Activated CD4-positive, alpha-beta T cell treated with anti-CD3 and anti-CD28 coated beads, Interleukin-2, amount 50 U/mL, for 24 hours (primary cell): ENCODE measurements at places on chromosomes 4 and X.
A peak's percentile ranks its signal among the peaks of the same experiment; 100 is the strongest.

DNA sequence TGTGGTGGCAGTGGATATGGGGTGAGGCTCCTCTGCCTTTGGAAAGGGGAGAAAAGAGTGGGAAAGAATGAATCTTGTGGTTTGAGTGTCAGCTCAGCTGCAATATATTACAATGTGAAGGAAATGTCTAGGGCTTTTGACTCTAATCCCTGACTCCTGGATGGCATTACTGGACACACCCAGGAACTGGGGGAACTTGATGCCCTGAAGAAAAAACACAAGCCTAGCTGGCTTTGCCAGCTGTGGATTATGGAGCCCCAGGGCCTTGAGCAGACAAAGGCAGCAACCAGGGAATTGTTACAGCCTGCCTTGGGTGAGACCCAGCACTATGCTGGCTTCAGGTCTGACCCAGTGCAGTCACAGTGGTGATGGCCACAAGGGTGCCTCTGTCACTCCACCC lies 57.1 kb upstream of the CYSLTR1 start:
- no peak for DNase-seq

DNA sequence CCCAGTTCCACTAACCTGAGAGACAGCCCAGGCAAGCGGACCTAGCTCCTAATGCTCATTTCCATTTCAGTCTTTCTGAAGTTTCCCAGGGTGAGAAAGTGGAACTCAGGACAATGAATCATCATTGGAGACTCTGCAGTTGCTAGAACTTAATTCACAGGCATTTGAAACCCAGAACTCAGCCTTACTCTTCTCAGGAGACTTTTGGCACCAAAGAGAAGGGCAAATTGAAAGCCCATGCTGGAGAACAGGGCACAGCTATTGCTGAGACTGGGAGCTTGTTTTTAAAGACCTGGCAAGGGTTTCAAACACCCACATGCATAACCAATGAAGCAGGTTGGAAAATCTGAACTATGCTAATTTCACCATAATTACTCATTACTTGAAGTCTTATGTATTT lies 36.0 kb downstream of the BST1 start:
- DNase-seq, result peak; percentile 30

GRCh38 chr4:7929118-7929951 lies 10.3 kb downstream of the AFAP1 start:
- no peak for DNase-seq

- no peak for DNase-seq
Observed at GRCh38 chr4:151169223-151169622, 69.8 kb downstream of the RPS3A start.

DNA sequence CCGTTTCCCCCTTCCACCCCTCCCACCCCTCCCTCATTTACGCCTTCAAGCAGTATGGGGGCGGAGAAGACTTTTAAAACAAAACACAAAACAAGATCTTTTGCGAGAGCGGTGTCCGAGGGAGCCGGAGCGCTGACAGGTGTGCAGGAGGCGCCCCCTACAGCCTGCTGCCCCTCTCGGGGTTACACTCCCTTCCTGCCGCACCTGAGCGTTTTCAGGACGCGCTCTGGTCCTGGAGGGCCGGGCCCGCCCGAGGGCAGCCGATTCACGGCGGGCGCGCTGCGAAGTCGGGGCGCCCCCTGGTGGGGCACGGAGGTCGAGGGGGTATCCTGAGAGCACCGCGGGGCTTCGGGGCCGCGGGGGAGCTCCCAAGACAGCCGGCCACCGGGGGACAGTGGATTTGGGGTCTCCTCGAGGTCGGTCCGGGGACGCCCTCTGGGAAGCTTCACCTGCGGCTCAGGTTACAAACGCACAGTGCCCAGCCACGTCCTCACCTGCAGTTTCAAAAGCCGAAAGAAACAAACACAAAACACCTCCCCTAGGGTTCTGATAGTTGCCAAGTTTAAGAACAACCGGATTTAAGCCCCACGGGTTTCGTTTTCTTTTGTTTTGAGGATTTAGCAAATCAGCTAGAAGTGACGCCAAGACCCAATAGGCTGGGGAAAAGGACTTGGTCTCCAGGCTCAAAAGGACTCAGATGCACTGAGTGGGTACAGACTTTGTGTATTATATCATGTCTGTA lies 8.0 kb upstream of the NEUROG2 start:
- peak; percentile 53 for DNase-seq

DNA sequence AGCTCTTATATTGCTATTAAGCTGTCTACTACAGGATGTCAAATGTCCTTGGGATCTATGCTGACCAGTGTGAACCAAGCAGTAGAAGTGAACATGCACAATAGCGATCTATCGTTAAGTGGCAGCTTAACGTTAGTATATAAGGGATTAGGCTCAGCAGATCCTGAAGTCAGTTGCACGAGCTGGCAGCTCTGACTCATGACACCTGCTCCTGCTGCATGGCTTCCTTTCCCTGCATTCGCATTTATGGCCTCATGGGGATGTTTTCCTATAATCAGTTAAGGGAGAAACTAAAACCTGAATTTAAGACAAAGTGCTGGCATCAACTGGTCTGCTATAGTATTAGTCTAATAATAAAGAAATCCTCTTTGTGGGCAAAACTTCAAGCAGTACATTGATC lies 12.7 kb upstream of the MCUB start:
- no peak for DNase-seq

- no peak for DNase-seq
Observed at GRCh38 chr4:109291707-109292238, 10.7 kb downstream of the COL25A1 start.

- DNase-seq, result no peak
Observed at GRCh38 chr4:76023389-76023788, at the start of gene CXCL10. Gene CXCL10 (minus strand): TSS chr4:76023497. CDS start chr4:76023431, 66 bp downstream.

- DNase-seq, result no peak
Observed at GRCh38 chrX:153917869-153918268, 8.2 kb downstream of the ARHGAP4 start.

GRCh38 chrX:150575419-150575814 lies 7.0 kb downstream of the MTM1 start:
- DNase-seq, result peak; percentile 65

DNA sequence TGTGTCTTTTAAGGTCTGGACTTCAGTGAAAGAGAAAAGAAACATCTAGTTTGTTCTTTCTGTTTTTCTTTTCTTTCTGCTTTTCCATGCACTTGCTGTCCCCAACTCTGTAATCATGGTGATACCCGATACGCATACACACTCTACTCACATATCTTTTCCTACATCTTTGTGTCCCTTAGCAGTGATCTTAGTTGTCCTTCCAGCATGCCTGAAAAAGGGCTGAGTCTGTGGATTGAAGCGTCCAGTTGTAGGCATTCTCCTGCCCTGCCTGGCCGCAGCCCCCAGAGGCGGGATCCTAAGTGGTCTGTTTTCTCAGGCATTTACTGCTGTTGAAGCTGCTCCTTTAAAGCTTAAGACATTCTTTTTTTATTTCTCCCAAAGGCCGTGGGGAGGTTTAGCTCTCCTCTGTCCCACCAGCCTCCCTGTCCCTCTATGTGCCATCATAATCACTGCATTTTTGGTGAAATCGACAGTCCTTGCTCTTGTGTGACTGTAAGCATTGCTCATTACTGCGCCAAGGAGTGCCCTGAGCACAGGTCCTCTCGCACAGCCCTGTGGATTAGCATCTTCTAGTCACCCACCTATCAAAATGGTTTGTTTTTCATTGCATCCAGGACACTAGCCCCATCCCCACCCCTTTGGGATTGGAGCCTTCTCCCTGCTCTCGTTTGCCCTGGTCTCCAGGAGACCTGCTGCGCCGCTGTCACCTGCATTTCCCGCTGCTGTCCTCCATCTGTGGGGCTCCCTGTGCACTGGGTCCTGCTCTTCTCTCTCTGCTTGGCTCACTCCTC lies 4.4 kb downstream of the RGS12 start:
- DNase-seq, result no peak

DNA sequence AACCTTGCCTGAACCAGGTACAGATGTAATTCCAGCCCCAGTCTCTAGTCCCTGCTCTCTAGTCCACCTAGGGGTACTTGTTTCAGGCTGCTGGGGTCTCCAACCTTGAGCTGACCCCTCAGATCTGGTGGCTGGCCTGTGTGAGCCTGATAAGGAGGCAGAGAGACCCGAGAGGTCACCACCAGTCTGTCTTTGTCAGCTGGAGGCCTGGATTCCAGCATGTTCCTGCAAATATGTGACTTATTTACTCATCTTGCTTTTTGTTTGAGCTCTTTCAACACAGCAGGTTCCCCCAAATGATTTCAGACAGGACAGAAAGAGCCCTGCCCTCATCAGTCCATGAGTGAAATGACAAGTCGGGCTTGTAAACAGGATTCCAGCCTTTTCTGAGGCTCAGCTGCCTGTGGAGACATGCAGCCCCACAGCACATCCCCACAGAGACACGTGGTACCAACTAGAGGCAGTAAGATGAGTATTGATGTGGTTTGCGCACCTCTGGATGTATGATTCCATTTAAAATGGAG lies 37.5 kb upstream of the STK26 start:
- no peak for DNase-seq

GRCh38 chrX:45295259-45295986 lies 94.7 kb upstream of the DIPK2B start:
- no peak for DNase-seq

DNA sequence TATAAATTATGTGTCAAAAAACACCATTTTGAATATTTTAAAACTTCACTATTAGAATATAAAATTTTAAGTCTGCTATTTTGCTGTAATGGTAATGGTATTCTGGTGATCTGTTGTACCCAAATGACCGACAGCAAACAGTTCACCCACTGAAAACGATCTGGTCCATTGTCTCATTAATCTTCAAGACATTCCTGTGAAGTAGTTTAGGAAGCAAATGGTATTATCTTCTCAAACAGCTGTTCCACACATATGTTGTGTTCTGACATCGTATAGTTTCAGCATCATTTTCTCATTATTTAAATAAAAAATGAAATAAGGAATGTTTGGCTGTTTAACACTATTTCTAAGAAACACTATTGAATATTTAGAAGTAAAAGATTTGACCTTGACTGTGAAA lies 98.1 kb downstream of the WWC2 start:
- DNase-seq, result no peak

DNA sequence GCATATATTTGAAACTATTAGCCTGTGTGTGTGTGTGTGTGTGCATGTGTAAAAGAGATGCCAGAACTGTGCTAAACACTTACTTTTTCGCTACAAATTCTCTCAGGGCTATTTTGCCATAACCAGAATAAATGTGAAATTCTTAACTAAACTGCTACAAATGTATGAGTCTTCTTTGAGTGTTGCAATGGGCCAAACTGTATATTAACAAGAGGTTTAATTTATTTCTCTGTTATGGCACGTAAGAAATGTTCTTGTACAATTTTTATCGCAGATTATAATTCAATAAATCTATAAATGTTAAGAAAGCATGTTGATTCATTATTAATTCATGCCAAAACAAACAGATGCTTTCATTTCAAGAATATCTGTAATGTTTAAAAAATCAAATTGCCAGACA lies 454.5 kb upstream of the PCDH7 start:
- no peak for DNase-seq

DNA sequence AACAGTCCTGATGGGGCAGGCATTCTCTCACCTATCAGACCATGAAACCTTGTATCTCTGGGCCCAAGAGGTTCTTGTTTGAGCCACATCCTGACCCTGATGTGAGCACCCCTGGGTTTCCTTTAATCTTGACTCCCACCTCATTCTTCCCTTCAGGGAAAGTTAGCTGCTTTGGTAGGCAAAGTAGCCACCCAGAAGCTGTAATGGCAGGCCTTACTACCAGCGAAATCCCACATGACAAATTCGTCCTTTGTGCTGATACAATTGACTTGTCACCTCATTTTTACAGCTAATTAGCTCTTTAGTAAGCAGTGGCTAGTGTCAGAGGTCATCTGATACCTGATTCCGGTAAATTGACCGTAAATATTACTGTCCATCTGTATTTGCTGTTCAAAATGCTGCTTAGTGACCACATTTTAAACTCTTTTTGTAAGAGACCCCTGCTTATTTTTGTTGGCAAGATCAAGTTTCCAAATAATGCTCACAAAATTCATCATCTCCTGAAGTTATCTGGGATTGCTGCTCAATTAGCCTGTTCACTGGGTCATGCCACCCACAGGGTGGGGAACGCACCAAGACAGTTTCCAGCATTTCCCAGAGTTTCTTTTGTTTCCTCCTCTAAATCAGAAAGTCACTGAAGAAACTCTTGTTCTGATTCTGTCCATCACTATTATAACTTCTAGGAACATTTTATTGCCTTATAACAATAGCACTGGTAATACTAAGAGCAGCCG lies 329.7 kb downstream of the GPAT3 start:
- DNase-seq, result no peak

- no peak for DNase-seq
Observed at GRCh38 chr4:148686449-148686848, 244.2 kb upstream of the NR3C2 start.

DNA sequence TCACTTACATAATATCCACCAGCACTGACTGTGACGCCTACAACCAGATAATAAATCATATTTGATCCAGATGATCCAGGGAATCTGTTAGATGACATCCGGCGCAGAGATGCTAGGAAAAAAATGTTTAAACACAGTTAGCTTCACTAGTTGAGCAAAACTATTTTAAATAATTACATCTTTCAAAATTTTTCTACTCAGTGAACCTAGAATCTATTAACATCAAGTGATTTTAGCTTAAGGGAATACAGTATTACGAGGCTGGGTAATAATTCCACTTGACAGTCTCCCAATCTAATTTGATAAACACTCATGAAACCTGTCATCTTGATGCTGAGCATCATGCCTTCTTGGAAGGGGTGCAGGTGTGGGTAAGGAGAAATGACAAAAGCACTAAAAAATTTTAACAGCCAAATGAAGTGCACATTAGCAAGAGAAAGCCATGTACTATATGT lies 4.7 kb downstream of the MGARP start:
- no peak for DNase-seq

- DNase-seq, result no peak
Observed at GRCh38 chrX:150936556-150936955, 38.1 kb upstream of the CD99L2 start.

DNA sequence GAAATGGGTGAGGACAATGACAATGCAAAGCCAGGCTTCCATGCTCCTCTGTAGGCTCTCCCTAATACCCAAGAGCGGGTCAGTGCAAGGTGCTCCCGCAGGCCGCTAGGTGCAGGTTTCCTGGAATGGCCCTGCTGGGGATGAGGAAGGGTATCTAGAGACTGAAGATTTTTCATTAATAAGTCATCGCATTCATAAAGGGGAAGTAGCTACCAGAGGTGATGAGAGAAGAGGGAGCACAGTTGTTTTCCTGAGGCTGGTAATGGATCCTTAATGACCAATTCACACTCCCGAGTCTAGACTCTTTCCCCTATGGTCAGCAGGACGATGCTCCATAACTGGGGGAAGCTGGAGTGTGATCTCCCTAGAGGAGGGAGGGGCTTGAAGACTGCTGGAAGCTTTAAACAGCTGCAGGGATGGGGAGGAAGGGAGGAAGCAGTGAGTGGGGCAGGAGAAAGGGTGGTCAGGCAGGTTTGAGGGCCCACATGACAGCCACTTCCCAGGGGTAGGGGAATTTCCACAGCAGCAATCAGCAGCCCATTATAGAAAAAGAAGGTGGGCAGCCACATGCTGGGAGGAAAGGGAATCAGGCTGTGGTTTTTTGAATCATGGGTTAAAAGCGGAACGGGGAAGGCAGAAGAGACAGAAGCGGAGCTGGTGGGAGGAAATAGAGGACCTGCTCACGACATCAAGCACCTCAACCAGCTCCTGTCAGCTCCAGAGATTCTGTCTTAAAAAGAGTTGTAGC lies 10.2 kb upstream of the ATP6AP2 start:
- peak; percentile 4 for DNase-seq
